NB4 (cell line): ENCODE measurements at places on chromosomes 5 and 9.

- DNase-seq, result no peak
Observed at GRCh38 chr5:36575361-36575781, 31.0 kb upstream of the SLC1A3 start.

DNA sequence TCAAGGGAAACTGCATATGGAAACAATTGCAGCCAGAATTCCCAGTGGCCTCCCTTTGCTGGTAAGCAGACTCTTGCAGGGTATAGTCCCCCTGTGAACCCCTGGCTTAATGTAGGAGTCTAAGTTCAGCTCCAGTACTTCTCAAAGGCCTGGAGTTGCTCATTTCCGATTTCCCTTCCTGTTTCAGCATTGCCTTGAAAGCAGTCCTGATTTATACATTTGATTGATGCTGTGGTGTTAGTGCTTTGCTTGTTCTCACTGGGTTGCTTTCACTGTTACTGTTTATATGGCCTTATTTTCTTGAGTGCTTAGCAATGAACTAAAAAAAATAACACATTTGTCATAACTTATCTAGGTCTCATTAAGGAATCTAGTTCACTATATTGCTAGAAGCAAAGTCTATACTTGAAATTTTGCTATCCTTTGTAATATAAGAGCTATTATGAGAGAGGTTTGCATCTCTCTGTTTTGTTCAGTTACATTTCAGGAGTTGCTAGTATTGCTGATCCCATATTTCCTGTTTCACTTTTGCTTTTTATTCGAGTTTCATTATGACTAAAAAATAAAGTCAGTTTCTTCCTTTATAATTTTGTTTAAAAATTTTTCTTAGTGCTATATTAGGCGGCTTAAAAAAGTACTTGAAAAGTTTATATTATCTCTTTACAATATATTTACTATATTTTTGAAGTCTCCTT is 122.4 kb upstream of the NMUR2 start:
- DNase-seq, result no peak

DNA sequence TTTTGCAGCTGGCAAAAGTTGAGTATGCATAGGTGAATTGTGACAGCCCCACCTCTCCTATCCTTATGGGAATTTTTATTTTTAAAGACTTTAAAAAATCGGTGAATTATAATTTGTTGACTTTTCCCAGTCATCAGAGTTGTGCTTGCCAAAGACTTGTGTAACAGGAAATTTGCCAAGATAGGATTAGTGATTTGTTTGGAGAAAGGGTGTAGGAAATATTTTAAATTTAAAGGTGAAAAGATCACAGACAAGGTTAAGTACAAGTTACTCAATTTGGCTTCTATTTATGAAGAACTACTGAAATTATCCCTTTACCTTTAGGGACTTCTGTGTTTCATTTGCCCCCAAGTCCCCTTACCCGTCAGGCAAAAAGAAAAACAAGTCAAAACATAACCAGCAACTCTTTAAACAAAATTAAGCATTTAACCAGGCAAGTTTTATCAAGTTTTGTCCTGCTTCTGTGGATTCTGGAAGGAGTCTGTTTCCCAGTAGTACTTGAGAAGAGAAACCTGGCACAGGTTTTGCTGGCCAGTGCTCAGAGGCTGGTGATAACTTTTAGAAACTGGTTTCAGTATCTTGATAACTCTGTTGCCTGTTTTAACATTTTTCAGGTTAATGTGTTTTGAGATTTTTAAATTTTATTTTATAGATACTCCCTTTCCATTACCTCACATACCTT is 285.4 kb downstream of the MAST4 start:
- no peak for DNase-seq

GRCh38 chr9:75001719-75002421 is 26.2 kb downstream of the CARNMT1 start:
- peak; percentile 79 for DNase-seq

DNA sequence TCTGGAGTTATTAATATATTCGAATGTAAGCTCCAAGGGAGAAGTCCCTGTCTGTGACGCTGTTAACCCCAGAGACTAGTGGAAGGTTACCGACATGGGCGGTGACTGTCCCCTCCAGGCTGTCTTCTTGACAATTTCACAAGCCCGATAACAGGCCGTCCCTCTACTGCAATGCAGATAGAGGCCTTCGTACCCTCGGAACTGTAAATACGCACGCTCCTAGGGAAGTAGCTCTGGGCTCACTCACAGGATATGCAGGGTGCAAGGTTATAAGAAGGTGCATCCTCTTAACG is 680 bp upstream of the RFK start:
- DNase-seq, result peak; percentile 89

GRCh38 chr9:122342323-122343050 is 28.3 kb upstream of the PTGS1 start:
- DNase-seq, result no peak

DNA sequence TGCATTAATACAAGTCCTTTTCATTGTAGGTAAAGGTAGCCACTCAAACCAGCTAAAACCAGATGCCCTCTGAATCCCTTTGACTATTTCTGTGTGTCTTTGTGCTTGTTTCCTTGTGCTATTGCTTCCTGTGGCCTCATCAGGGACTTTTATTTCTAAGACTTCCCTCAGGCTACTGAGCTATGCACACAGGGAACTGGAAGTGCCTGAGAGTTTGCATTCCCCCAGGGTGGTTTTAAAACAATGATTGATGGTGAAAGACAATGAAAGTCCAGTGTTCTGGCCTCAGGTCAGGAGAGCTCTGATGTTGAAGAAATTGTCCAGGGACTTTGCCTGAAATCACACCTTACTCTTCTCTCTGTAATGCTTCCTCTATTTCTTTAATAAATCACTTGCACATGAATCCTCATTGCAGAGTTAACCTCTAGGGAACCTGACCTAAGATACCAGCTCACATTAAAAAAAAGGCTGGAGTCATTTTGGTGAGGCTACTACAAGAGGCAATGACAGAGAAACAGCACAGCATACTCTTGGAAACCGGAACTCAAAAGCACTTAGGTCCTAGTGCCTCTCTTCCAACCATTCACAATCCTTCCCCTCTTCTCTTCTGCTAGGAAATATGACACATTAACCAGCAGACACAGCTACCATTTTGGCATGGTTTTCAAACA is 158.1 kb upstream of the NREP start:
- DNase-seq, result no peak

- no peak for DNase-seq
Observed at GRCh38 chr9:3436629-3437420, 89.0 kb downstream of the RFX3 start.

GRCh38 chr9:4375424-4376200 is 75.7 kb upstream of the GLIS3 start:
- peak; percentile 62 for DNase-seq

DNA sequence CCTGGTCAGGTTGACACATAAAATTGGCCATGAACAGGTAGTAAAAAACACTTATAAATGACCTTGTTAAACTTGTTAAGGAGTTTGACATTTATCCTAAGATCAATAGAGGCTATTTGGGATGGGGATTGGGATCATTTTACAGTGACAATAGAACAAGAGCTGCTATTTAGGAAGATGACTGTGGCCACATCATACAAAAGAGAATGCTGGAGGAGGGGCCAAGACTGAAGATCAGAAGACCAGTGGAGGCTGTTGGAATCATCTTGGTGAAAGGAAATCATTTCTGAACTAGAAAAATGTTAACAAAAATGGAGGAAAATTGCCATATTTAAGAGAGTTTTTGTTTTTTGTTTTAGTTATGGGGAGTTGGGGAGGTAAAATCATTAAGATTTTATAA is 304.8 kb upstream of the TLE4 start:
- no peak for DNase-seq

DNA sequence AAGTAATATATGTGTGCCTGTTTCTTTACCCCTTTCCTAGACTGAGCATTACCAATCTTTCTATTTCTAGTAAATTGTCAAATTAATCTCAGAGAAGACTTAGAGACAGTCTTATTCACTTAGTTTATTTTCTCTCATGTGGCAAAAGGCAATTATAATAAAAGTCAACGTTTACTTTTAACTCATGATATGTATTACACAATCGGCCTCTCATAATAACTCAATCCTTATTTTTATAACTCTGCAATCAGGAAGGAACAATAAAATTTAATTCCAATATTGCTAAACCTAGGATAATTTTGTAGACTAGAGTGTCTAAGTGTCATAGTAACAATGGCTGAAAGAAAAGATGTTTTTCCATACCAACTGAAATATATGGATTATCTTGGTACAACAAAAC is 214.6 kb downstream of the PDE4D start:
- no peak for DNase-seq

- DNase-seq, result no peak
Observed at GRCh38 chr5:158561562-158562190, 538.0 kb downstream of the EBF1 start.

DNA sequence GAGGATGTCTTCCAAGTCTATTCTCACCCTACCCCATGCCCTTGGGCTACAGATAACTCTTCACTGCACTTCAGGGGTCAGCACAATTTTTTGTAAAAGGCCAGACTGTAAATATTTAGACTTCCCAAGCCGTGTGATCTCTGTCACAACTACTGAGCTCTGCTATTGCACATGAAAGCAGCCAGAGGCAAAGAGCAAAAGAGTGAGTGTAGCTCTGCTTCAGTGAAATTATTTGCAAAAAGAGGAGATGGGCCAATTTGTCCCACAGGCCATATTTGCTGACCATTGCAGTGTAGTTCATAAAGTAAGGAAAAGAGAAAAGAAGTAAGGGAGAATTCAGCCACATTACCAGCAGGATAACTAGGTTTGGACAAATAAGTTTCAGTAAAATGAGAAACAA is 7.0 kb upstream of the MOCS2 start:
- DNase-seq, result no peak

DNA sequence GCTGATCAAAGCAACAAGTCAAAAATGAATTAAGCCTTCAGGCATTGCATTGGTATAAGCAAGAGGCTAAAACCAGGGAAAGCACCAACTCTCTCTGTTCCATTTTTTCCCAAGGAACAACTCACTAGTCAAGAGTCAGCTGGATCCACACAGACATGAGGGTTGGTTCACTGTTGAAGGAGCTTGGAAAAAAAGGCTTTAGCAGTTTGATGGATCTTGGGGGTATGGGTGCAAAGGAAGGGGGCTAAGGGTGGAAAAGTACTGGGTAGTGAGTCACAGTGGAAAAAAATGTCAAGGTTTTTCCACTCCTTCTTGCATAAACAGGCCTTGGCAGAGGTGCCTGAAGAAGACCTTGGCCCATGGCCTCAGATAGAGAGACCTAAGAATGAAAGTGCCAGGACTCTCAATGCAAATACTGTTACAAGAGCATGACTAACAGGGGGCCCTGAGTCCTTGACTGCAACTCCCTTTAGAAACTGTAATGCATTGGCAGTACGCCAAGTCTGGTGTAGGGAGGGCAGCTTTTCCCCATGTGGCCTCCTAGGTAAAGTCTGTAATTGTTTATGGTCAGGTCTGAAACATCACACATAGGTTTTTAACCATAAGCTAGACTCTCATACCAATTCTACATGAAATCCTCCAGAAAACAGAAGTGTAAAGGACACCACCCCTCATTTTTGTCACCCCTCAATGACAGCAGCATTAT is 23.7 kb downstream of the ACTL7A start:
- DNase-seq, result peak; percentile 85

GRCh38 chr5:176889321-176890280 is 9.5 kb downstream of the HK3 start:
- no peak for DNase-seq

GRCh38 chr5:174120401-174121005 is 75.0 kb downstream of the NSG2 start:
- no peak for DNase-seq

DNA sequence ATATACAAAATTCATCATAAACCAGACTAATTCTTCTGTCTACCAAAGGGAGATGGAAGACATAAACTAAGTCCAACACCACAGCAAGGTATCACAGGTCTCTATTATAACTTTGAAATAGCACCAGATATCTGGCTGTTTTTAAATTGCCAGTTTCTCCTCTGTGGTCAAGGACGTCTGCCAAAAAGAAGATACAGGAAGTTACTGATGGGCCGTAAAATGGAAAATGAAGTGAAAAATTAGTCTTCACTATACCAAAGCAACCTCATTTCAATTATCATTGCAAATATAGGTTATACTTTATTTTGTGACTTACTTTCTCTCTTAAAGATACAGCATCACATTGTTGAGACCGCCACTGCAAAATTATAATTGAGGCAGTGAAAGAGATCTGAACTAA is 225.5 kb downstream of the NDUFS4 start:
- no peak for DNase-seq

DNA sequence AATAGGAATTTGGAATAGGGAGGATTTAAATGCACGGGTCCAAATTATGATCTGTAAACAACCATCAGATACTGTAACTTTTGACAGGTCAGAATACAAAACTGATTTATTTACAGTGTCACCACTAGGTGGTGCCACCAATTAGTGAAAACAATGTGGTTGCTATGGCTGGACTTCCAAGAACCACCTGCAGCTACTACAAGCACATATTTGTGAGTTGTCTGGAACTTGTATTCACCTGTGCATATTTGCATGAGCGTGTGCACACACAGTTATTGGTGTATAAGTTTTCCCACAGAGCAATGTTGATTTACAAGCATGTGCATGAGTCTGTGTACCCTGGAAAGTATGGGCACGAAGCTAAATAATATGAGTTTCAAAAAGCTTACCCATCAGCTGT is 3.0 kb upstream of the HRCT1 start:
- peak; percentile 46 for DNase-seq

DNA sequence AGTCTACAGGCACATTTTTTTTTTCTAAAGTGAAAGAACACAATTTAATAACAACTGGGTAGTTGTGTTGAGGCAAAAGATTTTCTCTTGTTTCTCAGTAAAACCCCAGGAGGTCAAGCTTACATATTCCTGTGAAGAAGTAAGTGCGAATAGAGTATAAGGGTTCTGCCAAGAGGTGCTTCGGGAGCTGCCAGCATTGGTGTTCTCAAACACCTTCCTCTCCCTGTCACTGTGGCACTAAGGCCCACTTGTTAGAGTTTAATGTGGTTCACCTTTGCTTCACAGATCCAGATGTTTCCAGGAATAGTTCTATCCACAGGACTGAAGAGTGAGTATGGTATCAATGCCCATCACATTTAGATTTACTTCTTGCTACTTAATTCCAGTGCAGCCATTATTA is 91.7 kb upstream of the C6 start:
- DNase-seq, result no peak

- no peak for DNase-seq
Observed at GRCh38 chr5:151680944-151681427, 5.7 kb downstream of the SPARC start.

- DNase-seq, result peak; percentile 43
Observed at GRCh38 chr5:139998837-139999236, 44.3 kb downstream of the NRG2 start.

DNA sequence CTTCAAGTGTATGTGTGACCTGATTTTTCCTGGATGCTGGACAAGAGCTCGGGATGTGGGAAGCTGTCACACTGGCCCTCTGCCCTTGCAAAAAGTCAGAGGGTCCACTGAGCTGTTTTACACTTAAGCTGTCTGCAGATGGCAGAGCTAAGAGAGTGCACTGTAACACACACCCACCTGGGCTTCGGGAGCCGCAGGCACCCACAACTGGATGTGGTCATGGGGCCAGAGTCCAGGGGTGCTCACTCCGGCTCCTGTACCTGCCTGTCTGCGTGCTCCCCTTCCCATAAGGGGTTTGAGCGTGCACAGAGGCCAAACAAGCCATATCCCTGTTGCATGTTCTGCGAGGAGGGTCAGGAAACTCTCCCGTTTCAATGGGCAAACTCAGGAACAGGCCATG is 82.5 kb downstream of the LRRC70 start:
- DNase-seq, result no peak
